Large intestine (tissue), 12 donors: ENCODE measurements at places on chromosomes 11 and 22.

DNA sequence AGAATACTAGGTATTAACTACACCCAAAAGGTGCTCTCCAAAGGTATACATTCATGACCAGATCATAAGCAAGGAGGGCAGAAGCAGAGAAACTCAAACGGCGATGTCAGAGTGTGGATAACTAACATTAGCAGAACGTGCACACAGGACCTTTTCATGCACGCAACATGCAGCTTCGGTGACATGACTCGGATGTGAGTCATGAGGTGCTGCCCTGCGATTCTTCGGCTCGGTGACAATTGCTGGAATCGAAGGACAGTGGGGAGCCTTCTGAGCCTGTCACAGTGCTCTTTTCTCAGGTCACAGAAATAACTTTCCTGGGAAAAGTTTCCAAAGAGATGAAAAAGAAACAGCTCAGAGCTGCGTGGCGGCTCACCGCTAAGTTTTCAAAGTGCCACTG, 418.5 kb upstream of the SYN3 start:
- no peak for DNase-seq

DNA sequence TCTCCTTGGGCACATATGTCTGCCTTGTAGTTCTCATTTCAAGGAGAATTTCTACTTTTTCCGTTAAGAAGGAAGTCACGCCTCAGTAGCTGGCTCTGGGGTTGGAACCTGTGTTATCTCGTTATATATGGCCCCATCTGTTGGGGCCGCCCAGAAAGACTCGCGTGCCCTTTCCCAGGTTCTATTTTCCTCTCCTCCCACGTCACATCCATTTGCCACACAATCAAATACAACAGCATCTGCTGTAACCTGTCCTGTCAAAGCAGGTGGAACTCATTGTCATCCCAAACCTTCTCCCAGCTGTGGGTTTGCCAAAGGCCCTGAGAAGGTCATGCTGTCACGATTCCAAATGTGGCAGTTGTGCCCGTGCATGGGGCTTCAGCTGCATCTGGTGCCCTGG, 213.1 kb upstream of the ZBED5 start:
- no peak for DNase-seq

- no peak for DNase-seq
Observed at GRCh38 chr22:35596821-35597220, 20.3 kb downstream of the MB start.

DNA sequence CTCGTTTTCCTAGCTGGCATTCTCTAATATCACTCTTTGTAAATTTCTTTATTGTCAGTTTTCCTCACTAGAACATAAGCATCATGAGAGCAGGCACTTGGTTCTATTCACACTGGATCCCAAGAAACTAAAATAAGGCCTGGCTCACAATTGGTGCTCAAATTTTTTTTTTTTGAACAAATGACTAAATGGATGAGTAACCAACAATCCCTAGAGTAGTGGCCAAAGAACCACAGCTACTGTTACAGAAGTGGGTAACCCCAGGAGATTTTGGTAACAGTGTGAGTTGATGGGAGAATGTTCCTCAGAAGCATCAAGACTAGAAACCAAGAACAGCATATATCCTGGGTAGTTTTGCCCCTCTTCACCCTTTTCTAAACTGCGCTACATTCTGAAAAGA, 572.6 kb downstream of the INSC start:
- no peak for DNase-seq

- DNase-seq, result no peak
Observed at GRCh38 chr11:70877151-70877550, 375.2 kb downstream of the SHANK2 start.

DNA sequence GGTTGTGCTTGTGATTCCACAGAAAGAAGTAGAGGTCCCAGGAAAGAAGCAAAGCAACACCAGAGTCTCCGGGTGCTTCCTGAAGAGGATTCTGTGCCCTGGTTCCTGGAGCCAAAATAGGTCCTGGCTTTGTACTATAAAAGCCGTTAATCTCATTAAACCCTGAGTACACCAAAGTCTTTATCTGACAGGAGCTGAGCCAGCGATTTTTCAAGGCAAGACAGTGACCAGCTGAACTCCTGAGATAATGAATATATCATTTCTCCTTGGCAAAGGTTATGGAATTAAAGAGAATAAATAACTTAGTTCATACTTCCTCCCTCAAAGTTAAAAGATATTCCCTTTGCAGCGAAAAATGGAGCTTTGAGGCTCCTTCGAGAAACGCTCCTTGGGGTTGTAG, 5.2 kb downstream of the TMEM138 start:
- no peak for DNase-seq

DNA sequence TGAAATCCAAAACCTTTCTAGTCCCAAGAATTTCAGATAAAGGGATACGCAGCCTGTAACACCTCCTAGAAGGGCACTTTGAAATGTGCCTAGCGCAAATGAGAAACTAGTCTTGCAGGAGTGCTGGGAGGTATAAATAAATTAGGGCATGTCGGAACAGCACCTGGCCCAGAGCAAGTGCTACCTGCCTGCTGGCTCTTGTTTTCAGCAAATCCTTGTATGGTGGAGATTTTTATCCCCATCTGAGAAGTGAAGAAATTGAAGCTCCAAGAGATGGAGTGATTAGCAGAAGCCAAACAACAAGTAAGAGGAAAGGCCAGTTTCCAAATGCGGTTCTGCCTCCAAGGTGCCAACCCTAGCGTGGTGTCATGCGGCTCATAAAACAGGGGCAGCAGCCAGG, 36.7 kb upstream of the TFIP11 start:
- no peak for DNase-seq

DNA sequence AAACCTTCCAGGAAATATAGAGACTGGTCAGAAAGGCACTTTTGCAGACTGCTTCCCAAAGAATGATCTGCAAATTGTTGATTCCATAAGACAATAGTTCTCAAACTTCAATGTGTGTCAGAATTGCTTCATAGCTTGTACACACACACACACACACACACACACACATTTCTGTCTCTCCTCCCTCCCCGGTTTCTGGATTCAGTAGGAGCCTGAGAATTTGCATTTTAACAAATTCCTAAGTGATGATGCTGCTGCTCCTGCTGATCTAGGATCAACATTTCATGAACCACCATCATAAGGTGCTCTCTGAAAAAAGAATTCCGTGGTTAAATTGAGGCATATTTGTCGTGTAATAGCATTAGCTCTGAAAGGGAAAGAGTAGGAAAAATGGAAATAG, 35.3 kb upstream of the FZD4 start:
- no peak for DNase-seq

DNA sequence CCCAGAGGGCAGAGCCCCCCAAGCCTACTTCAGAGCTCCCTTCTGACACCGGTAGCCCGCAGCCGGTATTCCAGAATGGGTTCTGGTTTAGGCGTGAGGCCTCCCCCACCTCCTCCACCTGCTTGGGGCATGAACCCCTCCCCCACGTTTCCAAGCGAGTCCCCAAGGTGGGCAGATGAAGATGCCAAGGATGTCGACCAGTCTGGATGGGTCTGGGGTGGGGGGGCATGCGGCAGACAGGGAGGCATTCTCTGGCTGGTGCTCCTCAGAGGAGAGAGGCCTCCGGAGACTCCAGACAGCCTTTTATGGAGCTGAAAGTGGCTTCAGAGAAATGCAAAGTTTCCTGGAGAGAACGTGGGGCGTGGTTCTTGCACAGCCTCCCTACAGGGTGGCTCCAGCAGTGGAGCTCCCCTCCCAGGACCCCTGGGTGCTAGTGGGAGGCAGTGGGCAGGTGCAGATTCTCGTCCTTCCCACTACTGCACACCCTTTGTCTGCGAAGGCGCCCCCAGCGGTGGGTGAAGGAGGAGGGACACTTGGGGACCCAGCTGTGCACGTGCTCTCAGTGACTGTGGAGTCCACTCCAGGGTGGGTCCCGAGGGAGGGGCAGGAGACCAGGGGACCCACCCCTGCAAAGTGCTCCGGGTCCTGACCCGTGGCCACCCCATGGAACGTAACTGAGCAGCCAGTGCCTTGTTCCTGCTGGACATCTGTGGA, 4.2 kb downstream of the CCND1 start:
- no peak for DNase-seq

- no peak for DNase-seq
Observed at GRCh38 chr22:30276039-30276438, 9.4 kb upstream of the OSM start.

- DNase-seq, result no peak
Observed at GRCh38 chr22:48951836-48952235, 875.8 kb downstream of the BRD1 start.

DNA sequence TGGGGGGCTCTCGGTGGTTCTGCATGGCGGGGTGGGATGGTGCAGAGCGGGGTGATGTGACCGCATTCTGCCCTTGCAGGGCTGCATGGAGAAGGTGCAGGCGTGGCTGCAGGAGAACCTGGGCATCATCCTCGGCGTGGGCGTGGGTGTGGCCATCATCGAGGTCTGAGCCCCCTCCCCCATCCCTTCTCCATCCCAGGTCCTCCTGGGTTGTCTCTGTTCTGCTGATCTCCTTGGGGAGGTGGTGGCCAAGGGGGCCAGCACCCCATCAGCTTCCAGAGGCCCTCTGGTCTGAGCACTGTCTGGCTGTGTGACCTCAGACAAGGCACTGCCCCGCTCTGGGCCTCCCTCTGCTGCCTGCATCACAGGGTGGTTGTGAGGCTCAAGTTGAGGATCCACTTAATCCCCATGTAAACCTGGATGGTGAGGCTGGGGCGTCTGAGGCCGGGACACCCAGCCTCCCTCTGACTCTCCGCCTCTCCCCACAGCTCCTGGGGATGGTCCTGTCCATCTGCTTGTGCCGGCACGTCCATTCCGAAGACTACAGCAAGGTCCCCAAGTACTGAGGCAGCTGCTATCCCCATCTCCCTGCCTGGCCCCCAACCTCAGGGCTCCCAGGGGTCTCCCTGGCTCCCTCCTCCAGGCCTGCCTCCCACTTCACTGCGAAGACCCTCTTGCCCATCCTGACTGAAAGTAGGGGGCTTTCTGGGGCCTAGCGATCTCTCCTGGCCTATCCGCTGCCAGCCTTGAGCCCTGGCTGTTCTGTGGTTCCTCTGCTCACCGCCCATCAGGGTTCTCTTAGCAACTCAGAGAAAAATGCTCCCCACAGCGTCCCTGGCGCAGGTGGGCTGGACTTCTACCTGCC, 53.3 kb downstream of the CD82 start:
- DNase-seq, result no peak

DNA sequence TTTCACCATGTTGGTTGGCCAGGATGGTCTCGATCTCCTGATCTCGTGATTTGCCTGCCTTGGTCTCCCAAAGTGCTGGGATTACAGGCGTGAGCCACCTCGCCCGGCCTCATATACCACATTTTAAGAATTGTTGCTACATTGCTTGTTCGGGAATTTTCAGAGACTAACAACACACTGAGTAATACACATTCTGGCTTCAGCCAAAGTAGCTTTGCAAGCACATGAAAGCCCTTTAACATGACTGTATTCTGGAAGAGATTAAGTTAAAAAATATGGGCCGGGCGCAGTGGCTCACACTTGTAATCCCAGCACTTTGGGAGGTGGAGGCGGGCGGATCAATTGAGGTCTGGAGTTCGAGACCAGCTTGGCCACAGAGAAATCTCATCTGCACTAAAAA, 15.0 kb downstream of the CRTAM start:
- no peak for DNase-seq

DNA sequence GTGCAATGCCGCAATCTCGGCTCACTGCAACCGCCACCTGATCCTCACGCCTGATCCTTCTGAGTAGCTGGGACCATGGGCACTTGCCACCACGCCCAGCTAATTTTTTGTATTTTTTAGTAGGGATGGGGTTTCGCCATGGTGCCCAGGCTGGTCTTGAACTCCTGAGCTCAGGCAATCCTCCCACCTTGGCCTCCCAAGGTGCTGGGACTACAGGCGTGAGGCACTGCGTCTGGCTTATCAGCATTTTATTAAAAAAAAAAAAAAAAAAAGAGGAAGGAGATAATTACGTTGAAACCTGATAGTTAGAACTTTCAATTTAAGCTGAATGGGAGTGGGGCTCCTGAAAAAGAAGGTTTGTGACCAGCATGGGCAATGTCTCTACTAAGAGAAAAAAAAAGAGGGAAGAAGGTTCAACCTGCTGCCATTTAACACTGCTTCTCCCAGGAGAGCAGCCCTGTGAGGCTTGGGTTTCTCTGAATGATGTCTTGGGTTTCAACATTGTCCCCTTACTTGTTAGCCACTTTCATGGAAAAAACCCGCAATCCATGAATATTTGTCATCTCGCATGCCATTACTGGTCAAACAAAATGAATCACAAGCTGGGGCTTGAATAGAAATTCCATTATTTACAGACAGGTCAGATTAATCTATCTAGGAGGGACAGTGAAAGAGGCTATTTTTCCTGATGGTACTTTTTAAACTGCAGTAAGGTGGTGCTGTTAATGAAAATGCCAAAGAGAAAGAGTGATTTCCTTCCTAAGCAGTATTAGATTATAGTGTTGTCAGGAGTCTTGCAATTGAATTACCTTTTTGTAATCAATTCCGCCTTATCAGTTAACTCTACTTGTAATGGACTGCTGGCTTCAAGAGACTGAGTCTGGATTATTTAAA, 72.5 kb downstream of the PACS1 start:
- no peak for DNase-seq

DNA sequence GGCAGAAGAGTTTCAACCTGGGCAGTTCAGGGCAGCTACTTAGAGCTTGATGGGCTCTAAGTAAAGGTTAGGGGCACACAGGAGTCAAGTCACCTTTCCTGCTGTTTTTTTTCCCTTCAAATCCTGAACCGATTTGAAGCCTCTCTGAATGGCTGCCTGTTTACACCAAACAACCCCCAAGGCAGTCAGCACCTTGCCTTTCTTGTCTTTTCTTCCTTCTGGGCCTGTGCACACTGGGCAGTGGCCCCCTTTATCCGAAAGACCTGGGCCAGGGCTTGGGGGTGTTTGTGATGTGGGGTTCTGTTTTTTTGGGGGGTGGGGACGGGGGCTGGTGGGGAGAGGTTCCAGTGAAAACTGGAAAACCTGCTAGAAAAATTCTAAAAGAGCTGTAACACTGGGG, 4.3 kb downstream of the RSPH14 start:
- no peak for DNase-seq

DNA sequence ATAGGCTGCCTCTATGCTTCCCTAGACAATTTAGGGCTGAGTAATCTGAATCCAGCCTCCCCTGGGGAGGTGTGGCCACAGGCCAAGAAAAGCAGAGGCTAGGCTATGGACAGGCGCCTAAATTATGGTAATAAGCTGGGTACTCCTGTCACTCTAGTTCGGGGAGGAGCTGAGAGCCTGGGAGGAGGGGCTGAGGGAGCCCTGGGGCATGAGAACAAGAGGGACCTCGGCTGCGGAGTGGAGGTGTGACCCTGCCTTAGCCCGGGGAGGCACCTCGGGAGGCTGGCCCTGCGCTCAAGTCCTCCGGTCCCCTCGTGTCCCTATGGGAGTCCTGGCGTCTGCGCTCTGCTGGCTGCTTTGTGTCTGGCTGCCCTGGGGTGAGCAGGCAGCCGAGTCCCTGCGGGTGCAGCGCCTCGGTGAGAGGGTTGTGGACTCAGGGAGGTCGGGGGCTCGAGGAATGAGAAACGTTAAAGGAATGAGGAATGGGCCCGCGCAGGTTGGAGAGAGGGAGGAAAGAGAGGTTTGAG, at the start of gene OTOG:
Gene OTOG (plus strand): TSS at position 209 of the 527 bp plus-strand sequence. CDS start 114 bp downstream, at position 323.
- peak; percentile 42 for DNase-seq

GRCh38 chr11:125394296-125394695, 101.8 kb downstream of the FEZ1 start:
- DNase-seq, result no peak

- DNase-seq, result no peak
Observed at GRCh38 chr11:8905528-8906165, 5.3 kb upstream of the AKIP1 start.

- DNase-seq, result no peak
Observed at GRCh38 chr11:372809-373715, 3.8 kb downstream of the B4GALNT4 start.

- DNase-seq, result no peak
Observed at GRCh38 chr22:44931077-44931540, 78.7 kb downstream of the PHF21B start.
